ENCODE measurements at places on chromosomes 7 and 10. TPM values are rescaled to one million over a fixed set of nuclear protein-coding genes. Genes with fewer than 3 reads are reported as not detected.
A peak's percentile ranks its signal among the peaks of the same experiment; 100 is the strongest.

- H3K27me3 ChIP-seq: no peaks in the 10 kb centered on the region
- DNase-seq: peak; percentile 89
- H3K4me3 ChIP-seq: no peak overlapping the region
- no peaks in the 10 kb centered on the region for H3K36me3 ChIP-seq
- H3K27ac ChIP-seq: no peak overlapping the region
Observed at GRCh38 chr7:36312064-36312914, 77.4 kb upstream of the ANLN start.

DNA sequence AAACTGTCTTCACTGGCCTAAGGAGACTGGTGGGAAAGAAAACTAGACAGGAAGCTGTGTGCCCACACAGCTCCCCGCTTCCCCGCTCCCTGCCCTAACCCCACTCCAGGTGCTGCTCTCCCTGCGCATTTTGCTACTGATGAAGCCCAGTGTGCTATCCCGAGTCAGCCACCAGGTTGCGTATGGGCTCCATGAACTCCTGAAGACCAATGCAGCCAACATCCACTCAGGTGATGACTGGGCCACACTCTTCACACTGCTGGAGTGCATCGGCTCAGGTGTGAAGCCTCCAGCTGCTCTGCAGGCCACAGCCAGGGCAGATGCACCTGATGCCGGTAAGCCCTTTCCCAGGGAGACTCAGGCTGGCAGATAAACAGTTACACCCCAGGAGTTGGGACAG is 20.3 kb upstream of the NFKB2 start:
- H3K4me3 ChIP-seq: no peak overlapping the region
- no peak overlapping the region for H3K27ac ChIP-seq
- DNase-seq: no peak
- peaks cover 77% of the 10 kb centered on the region for H3K36me3 ChIP-seq

Gene LGI1
- not detected for total RNA-seq

Gene GIMAP1
- 0.39 TPM for total RNA-seq
